ENCODE measurements at places on chromosomes 13 and 19. TPM values are rescaled to one million over a fixed set of nuclear protein-coding genes. Genes with fewer than 3 reads are reported as not detected.

The ZNF470 gene
- total RNA-seq: 2.6 TPM

The IL17D gene
- total RNA-seq: 0.54 TPM

The WIZ gene
- total RNA-seq: 21.9 TPM

The ZGLP1 gene
- 0.91 TPM for total RNA-seq

The HDGFL2 gene
- total RNA-seq: 27.8 TPM

The GSX1 gene
- total RNA-seq: not detected

The FFAR1 gene
- total RNA-seq: not detected

The NXNL1 gene
- 0.24 TPM for total RNA-seq

The PCP2 gene
- 3.9 TPM for total RNA-seq

The RXFP2 gene
- total RNA-seq: not detected

- no peak for DNase-seq
Measured at GRCh38 chr19:50694815-50695145, 24.8 kb downstream of the SHANK1 start.

DNA sequence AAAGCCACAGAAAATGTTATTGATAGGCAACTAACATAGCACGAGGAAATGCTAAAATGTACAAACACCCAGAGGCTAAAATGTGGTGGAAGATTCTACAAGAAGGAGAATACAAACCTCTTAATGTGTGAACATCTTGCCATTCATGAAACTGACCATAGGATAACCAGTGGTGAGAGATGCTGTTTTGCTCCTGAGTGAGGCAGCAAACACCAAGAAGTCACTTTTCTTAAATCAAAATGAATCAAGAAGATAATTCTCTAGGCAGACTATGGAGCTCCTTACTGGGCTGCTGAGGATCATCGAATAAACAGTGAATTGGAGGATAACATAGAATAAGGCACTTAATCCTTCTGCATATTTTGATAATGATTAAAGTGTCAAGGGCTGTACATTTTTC lies 375.4 kb upstream of the SLITRK6 start:
- DNase-seq: no peak

- DNase-seq: no peak
Measured at GRCh38 chr13:112003941-112004340, 63.0 kb upstream of the SOX1 start.

DNA sequence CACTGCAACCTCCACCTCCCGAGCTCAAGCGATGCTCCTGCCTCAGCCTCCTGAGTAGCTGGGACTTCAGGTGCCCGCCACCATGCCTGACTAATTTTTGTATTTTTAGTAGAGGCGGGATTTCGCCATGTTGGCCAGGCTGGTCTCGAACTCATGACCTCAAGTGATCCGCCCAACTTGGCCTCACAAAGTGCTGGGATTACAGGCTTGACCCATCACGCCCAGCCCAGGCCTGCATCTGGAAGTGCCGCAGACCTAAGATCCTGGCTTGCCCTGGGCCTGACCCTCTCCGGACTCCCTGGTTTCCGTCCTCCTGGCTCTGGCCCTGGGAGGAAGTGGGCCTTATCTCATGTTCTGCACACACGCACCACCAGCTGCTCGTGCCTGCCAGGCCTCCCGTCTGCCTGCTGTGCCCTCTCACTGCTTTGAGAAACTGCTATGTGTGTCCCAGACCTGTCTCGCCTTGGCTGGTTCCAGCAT lies 4.7 kb upstream of the PTGIR start:
- peak; percentile 66 for DNase-seq

GRCh38 chr13:94033098-94033497 lies 446.4 kb downstream of the DCT start:
- no peak for DNase-seq

GRCh38 chr13:42600943-42601342 lies 27.0 kb downstream of the TNFSF11 start:
- no peak for DNase-seq

- DNase-seq: no peak
Measured at GRCh38 chr19:47390533-47391488, 28.5 kb downstream of the MEIS3 start.

DNA sequence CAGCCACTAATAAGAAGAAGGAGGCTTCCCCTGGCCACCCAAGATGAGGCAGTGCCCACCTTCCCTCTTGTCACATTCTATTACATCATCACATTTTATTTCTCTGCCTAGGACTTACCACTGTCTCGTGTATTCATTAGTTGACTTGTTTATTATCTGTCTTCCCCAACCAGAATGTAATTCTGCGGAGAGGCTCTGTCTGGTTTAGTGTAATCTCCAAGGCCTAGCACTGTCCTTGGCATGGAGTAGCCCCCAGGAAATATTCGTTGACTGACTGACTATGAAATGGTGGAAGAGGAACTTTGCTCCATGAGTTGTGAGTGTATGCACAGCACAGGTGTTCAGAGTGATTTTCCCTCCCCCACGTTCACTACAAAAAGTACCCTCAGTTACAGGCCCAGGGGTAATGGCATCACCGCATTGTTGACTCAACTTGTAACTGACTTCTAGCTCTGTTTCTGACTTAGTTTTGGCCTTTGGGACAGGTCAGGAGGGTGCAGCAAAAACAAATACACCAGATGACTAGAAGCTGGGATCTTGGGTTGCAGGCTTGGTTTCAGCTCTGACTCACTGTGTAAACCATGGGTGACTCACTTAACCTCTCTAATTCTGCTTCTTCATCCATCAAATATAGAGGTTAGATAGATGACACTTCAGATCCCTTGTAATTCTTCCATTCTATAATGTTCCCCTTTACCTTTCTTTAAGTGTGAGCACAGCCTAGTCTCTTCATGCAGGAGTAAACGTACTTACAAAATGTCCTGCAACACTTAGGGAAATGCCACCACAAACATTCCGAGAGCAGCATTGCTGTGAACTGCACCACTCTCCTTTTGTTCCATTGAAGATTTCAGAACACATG lies 229.7 kb downstream of the KCNRG start:
- DNase-seq: no peak

DNA sequence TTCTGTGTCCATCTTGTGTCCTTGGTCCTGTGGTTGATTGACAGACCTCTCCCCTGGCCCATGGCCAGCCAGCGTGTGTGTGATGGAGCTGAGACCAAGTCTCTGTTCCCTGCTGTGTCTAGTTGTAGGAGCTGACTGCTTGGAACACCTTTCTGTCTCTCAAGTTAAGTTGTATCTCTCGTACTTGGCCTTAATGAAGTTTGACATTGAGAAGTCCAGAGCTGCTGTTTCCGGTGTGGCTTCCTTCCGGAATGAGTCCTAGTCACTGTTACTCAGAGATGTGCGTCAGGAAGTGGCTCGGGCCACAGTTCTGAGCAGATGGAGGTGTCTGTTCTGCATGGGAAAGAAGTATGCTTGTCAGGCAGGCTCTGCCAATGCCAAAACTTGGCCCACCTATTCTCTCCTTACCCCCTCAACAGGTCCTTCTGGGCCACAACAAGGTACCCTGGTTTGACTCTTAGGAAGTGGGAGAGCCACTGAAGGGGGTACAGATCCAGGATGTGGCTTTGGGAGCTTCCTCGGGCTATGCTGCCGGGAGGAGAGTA lies 54.3 kb downstream of the GATAD2A start:
- DNase-seq: peak; percentile 64

DNA sequence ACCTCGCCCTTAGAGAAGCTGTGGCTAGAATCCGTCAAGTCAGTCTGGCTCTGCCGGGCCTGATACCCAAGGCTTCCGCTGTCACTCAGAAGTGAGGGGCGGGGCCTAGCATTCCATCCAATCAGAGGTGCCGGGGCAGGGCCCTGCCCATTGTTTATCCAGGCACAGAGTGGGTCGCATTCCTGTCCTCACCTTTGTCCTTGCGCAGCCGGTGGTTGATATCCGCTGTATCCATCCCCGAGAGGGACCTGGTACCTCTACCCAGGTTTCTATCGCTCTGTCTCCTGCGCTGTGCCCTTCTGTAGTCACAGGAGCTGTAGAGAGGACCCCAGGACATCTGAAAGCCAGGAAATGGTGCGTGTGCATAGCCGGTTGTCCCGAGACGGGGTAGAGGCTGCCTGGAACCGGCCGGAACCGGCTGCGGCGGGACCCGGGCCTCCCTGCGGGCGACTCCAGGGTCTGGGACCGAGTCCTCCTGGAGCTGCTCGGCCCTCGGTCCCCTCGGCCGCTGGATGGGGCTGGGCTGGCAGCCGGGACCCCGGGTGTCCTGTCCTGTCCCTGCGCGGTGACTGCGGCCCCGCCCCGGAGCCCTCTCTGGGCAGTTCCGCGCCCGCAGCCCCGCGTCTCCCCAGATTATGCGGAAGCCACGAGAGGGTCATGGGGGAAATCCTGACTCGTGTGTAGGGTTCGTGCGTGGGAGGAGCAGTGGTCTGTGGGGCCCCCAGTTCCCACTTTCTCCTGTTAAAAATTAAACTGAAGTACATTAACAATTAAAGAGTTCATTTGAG lies at the start of gene ZNF763:
ZNF763 (plus strand) TSS at position 183 of the 788 bp plus-strand sequence; CDS start at position 352, 169 bp downstream.
- peak; percentile 97 for DNase-seq

DNA sequence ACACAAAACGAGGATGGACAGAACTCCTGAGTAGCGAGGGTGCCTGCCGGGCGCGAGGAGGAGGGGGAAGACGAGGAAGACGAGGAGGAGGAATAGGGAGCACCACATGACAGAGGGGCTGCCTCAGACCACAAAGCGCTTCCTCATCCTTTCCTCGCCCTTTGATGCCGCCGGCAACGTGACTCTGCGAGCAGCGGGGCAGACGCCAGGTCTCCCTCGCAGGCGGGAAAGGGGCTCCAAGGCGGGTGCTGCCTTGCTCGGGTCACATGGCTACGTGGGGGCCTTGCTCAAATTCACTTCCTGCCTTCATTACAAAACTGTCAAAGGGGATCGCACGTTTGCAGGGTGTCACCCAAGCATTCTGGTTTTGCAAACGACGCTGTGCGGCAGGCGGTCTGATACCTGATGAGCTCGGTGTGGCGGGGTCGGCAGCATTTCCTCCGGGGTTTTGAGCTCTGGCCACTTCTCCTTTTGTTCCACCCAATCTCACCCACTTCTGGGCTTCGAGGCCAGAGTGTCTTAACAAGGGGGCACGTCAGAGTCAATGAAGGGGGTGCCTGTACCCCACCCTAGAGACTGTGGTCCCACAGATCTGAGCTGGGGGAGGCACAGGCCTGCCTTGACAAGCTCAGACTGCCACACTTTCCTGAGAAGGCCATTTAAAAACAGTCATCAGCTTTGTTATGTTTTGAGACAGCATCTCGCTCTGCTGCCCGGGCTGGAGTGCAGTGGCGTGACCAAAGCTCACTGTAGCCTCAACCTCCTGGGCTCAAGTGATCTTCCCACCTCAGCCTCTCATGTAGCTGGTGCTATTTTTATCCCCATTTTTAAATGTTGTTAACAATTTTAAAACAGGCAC lies 14.9 kb downstream of the MAP2K2 start:
- DNase-seq: no peak

DNA sequence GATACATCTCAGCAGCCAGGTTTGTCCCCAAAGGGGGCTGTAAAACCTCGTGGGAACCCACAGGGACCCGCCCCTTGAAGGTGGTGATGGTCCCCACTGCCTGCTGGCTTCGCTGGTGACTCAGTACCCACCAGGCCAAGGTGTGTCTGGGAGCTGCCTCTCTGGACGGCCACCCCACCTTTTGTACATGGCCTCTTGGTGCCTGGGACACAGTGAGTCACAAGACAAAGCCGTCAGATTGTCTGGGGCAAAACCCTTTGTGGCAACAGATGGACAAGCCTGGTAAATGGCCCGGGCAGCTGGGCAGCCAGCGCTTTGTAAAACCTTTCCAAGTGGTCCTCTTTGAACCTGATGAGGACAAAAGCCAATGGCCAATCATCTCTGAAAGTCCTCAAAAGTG lies 27.9 kb upstream of the KLF2 start:
- DNase-seq: no peak

DNA sequence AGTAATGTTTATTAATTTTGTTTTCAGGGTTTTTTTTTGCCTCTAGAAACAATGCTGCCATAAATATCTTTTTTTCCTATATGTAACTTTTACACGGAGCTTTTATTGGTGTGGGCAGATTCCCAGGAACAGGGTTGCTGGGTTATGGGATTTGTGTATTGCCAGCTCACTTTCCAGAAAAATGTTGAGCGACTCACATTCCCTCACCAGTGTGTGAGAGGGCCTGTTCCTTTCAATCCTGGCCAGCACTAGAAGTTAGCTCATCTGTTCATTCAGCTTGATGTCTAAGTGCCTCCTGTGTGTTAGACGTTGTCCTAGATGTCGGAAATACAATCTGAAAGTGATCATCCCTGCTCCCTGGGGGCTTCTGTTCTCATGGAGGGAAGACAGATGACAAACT lies 2.6 kb downstream of the ZNF71 start:
- DNase-seq: no peak

GRCh38 chr19:41307954-41308449 lies 2.0 kb upstream of the CCDC97 start:
- DNase-seq: no peak

GRCh38 chr13:110331362-110331761 lies 24.3 kb downstream of the COL4A2 start:
- DNase-seq: no peak

DNA sequence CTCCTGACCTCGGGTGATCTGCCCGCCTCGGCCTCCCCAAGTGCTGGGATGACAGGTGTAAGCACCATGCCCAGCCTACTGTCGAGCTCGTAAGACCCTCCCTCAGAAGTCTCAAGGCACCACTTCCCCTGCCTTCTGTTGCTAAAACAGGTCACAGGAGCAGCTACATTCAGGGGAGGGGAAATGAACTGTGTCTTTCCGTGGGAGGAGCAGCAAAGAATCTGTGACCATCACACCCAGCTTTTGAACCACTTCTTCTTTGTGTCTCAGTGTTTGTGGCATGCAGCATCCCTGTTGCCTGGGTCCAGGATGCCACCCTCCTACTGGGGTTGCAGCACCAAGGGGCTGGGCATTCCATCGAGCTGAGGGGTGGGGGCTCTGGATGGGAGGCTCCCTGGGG lies 7.7 kb upstream of the CSNK1G2 start:
- no peak for DNase-seq

DNA sequence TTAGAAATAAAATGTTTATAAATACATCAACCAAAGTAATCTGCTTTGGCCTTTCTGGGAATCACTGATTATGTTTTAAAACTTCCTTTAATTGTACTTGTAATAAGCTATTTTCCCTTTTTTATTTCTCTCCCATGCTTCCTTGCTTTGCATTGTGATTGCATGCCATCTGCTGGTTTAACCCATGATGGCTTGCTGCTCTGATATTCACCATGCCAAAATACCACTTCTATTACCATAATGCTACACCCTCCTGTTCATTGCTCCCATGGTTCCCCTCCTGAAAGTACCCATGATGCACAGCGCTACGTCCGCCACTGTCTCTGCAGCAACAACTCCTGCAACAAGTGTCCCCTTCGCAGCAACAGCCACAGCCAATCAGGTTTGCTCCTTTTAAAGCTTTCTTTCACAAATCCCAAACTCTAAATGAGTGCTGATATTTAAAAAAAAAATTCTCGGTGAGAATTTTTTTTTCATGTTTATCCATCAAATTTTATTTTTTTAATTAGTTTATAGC lies 67.7 kb upstream of the RAP2A start:
- DNase-seq: no peak
